ENCODE measurements at places on chromosomes 5 and 9.

DNA sequence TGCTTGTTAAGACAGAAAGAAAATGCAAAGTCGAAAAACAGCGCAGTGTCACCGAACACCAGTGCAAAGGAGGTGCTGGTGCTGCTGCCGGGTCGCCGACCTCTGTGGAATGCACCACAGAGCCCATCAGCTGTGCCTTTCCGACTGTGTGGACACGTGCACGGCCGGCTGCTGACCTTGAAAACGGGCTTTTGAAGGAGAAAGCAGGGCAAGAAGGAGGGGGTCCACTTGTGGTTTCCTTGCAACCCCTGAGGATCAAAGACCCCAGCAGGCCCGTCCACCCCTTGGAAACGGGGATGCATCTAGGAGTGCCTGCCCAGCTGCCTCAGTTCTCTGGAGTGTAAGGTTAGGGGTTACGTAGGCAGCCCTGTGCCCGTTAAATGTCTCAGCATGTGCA is 6.2 kb upstream of the OLFM1 start:
- DNase-seq = no peak

DNA sequence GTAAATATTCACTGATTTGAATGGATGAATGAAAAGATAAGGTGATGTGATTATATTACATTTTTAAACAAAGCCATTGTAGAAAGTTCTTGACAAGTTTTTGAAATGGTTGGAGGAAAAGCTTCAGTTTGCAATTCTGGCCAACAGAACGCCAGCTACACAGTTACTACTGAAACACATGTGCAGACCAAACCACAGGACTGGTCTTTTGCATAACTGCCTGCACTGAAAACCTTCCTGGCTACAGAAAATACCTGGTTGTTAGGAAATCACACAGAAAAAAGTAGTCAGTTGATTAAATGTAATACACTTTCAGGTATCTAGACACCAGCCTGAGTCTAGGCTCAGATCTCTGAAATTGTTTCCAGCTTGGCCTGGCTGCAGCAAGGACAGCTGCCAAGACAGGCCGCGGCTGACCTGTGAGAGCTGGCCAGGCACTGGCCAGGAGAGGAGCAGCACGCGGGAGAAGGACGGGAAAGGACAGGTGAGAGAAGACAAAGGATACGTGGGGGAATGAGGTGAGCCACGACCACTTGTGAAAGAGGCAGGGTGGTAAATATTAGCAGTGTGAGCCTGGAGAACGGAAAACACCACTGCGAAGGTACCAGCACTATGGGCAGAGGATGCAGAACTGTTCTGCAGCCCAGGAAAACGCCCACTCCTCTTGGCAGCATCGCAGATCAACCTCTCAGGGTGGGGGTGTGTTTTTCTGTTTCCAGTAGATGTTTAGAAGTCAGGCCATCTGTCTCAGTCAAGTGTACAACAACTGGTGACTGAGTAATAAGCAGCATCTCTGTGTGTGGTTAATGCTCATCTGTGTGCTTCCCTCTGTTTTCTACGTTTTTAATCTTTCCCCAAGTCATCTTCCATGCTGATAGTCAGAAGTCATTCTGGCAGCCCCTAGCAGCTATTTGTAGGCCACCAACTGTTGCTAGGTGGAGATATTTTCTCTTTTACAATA is 137.4 kb downstream of the SCAMP1 start:
- DNase-seq = no peak

DNA sequence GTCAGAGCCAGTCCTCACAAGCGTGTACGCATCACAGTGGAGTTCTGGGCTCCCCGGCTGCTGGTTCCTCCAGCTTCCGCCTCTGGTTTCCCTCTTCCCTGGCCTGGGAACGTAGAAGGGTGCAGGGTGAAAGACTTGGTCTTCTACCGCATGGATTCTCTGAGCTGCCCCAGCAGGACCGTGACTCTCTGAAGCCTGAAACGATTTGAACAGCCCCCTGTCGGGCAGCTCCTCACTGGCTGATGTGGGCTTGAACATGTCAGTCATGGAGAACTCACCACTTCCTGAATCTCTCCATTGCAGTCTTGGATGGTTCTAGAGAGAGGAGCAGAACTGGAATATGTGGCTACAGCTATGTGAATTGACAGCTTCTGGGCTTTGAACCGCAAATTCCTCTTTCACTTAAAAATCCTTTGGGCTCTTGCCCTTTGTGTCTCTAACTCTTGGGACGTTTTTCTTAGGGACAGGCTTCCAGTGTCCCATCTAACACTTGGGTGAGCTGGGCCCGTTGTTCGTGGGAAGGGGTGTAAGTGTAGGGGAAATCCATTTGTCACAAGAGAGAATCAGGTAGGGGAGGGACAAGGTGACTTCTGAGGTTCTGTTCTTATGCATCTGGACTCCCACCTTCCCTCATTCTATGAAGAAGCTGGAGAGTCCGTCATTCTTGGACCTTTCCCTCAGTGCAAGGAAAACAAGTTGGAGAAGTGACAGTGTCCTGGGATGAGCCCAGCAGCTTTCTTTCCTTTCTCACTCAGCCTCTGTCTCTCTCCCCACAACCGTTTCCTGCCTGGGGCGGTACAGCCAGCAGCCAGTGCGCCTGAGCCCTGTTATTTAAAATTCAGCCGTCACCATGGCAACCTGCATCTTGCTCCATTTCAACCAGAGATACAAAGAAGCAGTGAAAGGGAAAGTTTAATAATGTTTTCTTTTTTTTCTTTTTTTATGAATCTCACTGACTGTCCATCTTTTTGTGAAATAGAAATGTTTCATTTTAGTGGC is 84.7 kb downstream of the PTTG1 start:
- peak; percentile 52 for DNase-seq

DNA sequence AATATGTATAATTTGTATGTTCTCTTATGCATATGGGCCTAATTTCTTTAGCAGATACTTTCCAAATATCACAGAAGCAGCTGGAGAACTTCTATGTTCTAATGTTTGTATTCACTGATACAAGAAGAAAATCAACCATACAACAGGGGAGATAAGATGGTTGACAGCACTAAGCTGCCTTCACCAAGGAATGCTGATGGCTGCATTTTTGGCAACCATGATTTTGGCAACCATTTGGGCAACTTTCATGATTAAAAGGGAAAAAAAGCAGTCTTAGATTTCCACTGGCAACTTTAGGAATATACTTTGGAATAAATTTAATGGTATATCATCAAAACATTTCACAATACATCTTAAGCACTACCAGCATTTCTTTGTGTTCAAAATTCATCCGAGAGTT is 740.3 kb upstream of the CDH6 start:
- DNase-seq = no peak

- DNase-seq = no peak
These were observed 25.6 kb upstream of the NTNG2 start for GRCh38 chr9:132136151-132136780.

DNA sequence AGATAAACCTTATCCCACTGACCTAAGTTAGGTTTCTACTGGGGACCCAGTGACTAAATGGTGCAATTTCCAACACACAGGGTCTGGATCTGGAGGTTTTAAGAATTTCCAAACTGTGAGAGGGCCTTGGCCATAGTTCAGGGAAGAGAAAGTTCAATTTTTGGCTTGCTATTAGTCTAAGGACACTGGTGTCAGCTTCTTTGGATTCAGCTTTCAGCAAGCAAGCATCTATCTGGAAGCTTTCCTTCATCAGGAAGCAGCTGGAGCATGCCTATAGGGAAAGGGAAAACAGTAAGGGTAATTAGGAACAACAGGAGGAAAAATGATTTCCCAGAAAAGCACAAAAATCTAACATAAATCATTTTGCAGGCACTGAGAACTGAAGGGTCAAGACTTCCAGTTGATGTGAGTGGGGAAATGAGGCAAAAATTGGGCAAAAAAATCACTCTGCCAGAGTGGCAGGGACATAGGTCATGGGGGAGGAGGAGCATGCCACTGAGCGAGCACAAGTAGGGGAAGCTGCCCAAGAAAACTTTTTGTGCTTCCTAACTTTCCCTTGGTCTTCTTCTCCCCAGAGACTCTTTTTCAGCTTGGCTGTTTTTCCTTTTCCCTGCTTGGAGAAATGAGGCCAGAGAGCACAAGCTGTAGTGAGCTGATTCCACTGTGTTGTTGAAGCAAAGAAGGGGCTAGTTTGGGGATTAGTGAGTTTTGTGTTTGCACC is 299.6 kb downstream of the FGF10 start:
- no peak for DNase-seq

DNA sequence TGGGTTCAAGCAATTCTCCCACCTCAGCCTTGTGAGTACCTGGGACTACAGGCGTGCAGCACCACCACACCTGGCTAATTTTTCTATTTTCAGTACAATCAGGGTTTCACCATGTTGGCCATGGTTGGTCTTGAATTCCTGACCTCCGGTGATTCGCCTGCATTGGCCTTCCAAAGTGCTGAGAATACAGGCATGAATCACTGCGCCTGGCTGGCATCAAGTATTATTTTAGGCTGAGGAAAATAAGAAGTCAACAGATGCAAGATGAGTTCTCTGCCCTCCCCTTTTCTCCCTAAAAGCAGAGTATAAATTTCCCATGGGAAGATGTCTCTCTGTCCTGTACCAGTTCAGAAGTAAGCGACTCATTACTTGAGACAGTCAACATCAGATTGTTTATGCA is 71.5 kb downstream of the ELAVL2 start:
- no peak for DNase-seq

- no peak for DNase-seq
These were observed 309.9 kb upstream of the PANK3 start for GRCh38 chr5:168889039-168889438.

GRCh38 chr5:50965654-50966375 is 299.4 kb downstream of the PARP8 start:
- DNase-seq = no peak

DNA sequence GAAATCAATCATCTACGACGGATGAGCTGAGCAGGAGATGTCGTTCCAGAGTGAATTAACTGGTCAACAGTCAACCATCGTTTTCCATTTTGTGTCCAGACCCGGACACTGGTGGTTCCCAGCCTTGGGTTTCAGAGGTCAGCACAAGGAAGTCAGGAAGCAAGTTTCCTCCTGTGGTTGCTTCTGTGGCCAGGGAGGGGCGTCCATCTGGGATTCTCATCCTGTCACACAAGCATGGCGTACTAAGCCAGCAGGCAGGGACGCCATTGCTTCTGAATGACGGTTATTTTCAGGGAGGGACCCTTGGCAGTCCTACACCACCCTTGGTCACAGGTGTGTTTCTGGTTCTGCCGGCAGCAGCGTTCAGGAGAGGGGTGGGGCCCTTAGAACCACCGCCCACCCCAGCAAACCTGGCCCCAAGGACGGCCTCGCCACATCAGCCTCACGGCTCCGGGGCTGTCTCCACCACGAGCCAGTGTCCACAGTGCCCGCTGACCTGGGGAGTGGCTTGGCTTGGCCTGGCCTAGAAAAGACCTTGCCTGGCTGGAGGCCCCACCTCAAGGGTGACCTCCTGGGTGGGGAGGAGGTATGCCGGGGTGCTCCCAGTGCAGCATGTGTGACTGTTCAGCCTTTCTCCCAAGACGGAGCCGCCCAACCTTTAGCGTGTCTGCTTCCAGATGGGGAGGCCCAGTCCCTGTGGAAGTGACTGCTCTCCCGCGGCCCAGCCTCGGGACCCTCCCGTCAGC is 25.2 kb downstream of the NDUFS6 start:
- DNase-seq = no peak

- no peak for DNase-seq
These were observed 5.4 kb downstream of the GDA start for GRCh38 chr9:72154468-72155285.

DNA sequence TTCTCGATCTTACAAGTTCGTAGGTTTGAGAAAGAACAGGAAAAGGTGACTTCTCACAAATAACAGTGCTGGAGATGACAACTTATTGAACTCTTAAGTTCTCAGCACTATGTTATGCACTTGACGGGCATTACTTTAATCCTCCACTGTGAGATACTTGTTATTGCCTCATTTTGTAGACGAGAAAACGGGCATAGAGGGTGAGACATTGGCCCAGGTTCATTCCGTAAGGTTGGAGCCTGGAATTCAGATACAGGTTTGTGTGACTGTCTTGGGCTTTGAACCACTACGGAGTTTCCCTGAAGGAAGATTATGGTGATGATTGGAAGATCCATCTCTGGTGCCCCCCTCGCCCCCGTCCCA is 657 bp downstream of the MAT2B start:
- DNase-seq = no peak

DNA sequence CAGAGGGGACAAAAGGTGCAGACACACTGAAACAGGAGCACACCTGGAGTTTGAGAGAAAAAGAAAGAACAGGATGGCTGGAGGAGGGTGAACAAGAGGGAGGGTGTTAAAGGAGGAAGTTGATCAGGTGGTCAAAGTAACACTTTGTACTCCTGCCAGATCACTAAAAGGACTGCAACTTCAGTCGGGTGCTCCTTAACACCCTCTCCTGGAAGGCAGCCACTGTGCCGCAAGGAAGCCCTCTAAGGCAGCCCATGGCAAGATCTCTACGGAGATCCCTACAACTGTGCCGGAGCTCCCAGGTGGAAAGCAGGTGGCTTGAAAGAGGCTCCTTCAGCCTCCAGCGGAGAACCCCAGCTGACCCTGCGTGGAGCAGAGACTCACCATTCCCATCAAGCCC is 124.4 kb upstream of the MSX2 start:
- no peak for DNase-seq

DNA sequence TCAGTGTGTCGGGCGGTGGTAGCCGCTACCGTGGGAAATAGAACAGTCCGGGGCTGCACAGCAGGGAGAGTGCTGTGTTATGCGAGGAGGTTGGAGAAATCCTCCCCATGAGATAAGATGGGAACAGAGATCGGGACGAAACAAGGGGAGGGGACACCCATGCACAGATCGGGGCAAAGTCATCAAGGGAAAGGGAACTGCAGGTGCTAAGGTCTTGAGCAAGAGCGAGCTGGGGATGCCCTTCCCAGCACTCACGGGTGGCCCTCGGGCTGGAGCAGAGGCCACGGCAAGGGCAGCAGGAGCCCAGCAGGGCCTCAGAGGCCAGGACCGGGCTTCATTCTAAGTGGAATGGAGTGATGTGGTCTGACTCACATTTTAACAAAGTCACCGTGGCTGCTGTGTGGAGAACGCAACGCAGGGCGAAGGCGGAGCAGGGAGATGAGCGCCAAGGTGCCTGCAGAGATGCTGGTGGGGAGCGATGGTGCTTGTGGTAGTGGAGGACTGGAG is 7.7 kb downstream of the IL13 start:
- DNase-seq = no peak
